ENCODE measurements at places on chromosomes 11 and 22. TPM values are rescaled to one million over a fixed set of nuclear protein-coding genes. Genes with fewer than 3 reads are reported as not detected.
A peak's percentile ranks its signal among the peaks of the same experiment; 100 is the strongest.

MUC15 gene
- not detected for total RNA-seq

IL17REL gene
- 0.20 TPM for total RNA-seq

FGF19 gene
- 14.8 TPM for total RNA-seq

MRGPRF gene
- total RNA-seq, result 11.0 TPM

- DNase-seq, result no peak
Observed at GRCh38 chr22:41327124-41327523, 25.8 kb downstream of the ZC3H7B start.

DNA sequence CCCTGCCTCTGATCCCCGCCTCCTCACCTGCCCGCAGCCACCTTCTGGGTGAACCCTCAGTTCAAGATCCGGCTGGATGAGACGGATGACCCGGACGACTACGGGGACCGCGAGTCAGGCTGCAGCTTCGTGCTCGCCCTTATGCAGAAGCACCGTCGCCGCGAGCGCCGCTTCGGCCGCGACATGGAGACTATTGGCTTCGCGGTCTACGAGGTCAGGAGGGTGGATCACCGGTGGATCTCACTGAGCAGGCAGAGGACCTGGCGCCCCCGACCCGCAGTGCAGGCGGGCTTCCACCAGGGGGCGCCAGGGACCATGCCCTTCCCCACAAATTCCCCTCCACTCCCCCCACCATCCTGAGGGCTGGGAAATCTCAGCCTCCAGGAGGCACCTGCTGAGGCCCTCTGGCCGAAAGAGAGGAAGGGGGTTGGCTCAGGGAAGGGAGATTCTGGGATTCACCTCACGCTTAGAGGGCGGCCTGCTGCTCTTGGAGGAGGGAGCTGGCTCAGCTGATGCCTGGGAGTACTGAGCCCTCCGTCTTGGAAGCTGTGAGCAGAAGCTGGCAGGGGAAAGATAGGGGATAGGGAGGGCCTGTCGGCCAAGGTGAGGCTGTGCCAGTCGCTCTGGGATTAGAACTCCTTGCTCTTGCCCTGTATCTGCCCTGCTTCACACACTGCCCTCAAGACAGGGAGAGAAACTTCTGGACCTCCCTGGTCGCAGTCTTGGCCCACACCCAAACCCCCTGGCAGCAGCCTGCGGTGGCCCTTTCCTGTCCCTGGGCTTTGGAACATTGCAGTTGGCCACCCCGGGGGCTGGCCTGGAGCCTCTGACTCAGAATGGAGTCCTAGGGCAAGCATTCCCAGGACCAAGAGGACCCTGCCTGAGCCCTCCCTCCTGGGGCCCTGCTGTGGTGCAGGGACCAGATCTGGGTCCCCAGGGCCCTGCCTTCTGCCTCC is 23.2 kb downstream of the CAPN1 start:
- peak; percentile 95 for DNase-seq

GRCh38 chr22:30381264-30381663 is 5.9 kb downstream of the RNF215 start:
- no peak for DNase-seq

- DNase-seq, result no peak
Observed at GRCh38 chr11:1751531-1751921, 1.1 kb upstream of the IFITM10 start.

- no peak for DNase-seq
Observed at GRCh38 chr11:34915136-34916014, 804 bp downstream of the APIP start.

DNA sequence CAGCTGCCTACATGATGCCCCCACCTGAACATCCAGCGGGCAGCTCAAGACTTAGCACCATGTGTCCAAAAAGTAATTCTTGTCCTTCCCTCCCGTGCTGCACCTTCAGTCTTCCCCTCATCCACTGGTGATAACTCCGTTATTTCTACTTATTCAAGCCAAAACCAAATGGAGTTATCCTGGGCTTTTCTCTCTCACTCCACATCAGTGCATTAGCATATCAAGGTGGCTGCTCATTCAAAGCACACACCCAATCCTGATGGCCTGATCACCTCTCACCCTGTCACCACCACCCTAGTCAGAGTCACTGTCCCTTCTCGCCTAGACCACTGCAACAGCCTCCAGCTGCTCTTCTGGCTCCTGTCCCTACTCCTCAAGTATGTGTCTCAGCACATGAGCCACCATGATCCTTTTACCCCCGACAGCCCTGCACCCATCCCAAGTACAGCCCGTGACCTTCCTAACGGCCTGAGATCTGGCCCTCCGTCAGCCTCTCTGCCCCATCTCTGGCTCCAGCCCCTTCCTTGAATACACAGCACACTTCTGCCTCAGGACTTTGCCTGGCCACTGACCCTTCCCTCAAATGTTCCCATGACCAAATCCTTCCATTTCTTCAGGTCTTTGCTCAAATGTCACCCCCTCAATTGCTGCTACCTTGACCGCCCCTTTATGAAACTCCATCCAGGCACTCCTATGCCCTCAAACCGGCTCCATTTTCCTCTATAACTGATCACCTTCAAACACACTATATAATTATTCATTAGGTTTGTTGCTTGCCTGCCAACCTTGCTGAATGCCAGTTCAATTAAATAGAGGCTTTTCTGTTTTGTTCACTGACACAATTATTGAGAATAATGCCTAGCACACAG is 19.7 kb upstream of the SLC25A1 start:
- DNase-seq, result no peak

- DNase-seq, result no peak
Observed at GRCh38 chr22:36143066-36143815, 17.3 kb downstream of the APOL3 start.

DNA sequence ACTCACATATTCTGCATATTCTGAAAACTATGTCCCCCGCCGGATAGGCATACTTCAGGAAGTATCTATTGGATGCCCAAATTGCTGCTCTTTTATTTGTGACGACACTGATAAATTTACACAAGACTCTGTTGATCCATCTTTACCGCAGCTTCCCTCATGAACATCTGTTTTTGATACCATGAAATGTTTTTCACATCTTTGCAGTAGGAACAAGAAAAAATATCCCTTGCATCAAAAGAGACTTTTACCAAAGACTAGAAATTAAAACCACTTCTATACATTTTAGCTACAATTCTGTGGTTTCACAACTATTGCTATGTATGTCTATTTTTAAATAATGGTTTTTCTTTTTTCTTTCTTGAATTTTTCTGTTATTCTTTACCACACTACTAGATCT is 15.3 kb downstream of the POU2AF2 start:
- DNase-seq, result no peak

DNA sequence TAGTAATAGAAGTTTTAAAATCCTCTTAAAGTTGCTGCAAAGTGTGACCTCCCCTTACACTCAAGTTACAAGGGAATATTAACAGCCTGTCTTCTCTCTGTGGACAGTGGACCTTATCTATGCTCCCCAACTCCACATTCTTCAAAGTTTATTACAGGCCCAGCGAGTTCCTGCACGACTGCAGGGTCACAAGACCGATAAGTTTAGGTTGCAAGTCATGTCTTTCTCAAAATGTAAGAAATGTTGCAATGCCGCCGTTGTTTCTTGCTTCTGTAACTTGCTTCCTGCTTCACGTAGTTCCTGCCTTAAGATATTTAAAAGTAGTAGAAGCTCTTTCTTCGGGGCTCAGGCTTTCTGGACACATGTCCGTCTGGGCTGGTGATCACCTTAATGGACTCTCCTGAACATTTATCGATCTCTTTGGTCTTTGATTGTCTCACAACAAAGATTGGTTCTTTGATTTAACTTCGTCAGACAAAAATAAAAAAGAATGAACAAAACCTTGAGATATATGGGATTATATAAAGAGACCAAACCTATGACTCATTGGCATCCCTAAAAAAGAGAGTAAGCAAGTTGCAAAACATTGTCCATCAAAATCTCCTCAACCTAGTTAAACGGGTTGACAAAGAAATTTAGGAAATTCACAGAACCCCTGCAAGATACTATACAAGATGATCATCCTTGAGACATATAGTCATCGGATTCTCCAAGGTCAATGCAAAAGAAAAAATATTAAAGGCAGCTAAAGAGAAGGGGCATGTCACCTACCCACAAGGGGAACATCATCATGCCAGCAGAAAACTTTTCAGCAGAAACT is 45.4 kb upstream of the GLYAT start:
- no peak for DNase-seq

DNA sequence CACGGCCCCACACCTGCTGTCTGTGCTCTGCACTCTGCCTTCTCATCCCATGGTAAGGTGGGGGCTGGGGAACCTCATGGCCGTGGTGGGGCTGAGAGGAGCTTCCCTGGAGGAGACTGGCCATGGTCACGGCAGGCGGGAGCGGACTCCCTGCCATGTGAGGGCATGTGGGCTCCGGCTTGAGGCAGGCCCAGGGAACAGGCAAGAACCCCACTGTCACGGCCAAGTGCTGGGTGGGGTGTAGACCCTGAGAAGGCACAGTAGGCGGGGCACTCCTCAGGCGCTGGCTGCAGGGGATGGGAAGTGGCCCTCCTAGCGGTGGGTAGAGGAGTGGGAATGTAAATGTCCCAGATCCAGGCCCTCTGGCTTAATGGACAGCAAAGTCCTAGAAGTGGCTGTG is 1262.7 kb downstream of the BRD1 start:
- no peak for DNase-seq

DNA sequence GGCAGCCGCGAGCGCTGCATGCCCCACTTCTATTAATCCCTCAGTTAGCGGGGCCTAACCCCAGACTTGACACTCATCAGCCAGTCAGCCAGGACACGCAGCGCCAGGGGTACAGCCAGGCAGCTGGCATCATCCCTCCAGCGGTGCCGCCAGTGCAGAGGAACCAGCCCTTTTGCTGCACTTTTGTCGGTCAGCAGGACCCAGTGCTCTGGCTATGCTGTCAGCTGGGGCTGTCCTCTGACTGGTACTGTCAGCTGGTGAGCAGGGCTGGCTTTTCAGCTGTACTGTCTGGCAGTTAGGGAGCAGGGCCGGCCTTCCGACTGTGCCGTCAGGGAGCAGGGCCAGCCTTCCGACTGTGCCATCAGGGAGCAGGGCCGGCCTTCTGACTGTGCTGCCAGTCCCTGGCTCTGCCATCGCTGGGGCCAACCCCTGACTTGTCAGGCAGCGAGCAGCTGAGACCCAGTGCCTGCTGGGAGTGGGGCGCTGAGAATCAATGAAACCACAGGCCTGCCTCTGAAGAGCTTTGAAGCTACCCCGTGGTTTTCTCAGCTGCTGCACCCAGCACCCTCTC is 115.4 kb downstream of the KIAA1671 start:
- DNase-seq, result no peak

GRCh38 chr11:2772544-2773031 is 72.8 kb upstream of the KCNQ1OT1 start:
- DNase-seq, result no peak

DNA sequence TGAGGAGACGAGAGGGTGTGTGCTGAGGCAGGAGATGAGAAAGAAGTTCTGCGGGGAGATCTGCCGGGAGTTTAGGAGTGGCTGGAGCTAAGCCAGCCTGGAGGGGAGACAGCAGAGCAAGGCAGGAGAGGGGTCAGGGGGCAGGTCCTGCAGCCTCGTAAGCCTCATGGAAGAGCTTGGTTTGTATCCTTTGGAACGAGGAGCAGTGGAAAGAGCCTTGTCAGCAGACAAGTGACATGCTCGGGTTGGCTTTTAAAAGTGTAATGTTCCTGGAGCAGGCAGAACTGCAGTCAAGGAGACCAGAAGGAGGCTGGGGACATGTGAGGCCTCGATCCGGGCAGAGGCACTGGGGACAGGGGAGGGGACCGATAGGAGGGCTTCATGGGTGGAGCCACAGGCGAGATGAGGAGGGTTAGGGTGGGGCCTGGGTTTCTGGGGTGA is 21.4 kb upstream of the TUB start:
- DNase-seq, result no peak

DNA sequence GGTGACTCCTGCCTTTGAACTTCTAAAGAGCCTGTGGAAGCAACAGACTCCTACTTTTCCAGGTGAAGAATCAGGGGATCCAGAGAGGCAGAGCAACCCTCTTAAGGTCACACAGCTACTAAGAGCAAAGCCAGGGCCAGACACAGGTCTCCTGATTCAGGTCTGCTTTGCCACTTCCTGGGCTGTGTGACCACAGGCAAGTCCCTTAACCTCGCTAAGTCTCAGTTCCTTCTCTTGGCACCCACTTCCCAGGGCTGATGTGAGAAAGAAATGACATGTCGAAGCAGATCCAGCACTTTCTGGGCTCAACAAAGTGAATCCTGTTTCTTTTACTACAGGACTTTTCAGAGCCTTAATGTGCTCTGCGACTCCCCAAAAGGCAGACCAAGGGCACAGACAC is 30.2 kb downstream of the UQCR10 start:
- DNase-seq, result no peak

DNA sequence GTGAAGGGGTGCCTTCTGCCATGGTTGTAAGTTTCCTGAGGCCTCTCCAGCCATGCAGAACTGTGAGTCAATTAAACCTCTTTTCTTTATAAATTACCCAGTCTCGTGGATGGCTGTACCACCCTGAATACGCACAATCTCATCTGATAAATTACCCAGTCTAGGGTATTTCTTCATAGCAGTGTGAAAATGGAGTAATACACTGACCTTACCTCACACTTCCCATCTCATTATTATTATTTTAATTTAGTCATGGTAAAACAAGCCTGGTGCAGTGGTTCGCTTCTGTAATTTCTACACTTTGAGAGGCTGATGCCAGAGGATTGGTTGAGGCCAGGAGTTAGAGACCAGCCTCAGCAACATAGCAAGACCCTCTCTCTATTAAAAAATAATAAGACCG is 30.5 kb upstream of the CYB5R3 start:
- DNase-seq, result no peak

GRCh38 chr22:38844315-38845003 is 631 bp upstream of the NPTXR start:
- no peak for DNase-seq

DNA sequence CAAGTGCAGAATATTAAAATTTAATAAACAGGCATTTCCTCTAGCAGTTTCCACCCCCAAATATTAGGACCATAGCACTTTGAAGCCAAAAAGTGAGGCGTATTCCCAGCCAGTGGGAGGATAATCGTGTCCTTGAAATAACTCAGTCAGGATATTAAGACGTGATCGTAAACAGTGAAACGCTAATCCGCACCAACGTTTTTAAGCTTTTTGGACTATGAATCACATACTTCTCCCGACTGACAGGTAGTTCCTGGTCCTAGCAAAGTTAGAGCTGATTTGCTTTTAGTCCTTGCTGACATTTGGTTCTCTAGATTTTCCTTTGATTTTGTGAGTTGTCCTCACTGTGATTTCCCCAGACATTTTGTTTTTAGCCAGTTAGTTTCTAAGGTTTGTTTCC is 197.1 kb upstream of the ARHGAP20 start:
- no peak for DNase-seq

DNA sequence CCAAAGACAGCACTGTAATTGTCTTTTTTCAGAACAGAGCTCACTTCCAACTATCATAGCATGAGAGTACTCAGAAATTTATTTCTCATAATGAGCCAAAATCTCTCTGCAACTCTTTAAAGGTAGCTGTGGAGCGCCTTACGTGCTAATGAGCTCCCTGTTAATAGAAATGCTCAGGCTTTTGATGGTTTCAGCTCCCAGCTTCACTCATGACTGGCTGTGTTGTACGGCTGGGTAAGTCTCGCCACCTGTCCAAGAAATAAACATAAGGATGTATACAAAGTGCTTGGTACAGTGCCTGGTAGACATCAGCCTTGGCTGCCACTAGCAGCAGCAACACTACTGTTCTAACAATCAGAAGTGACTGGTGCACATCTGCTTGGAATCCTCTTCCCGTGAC is 109.4 kb downstream of the LDLRAD3 start:
- no peak for DNase-seq

Measured in H1 (cell line).